ENCODE measurements at places on chromosomes 4 and X.

DNA sequence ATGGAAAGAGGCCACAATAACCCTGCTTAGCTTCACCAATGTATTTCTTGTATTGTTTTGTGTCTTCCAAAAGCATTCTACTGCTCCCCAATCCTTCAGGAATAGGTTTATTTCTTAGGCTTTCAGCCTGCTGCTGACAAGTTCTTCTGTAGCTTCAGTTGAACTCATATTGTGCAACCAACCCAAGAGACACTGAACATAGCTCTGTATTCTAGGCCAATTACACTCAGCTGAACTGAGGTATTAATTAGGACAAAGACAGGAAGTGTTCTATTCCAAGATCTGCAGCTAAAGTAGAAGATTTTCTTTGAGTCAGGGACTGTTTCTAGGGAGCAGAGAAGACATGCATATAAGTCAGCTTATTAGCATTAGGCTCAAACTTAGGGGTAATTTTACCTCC, 151.8 kb downstream of the LHFPL1 start:
- no peak for DNase-seq

DNA sequence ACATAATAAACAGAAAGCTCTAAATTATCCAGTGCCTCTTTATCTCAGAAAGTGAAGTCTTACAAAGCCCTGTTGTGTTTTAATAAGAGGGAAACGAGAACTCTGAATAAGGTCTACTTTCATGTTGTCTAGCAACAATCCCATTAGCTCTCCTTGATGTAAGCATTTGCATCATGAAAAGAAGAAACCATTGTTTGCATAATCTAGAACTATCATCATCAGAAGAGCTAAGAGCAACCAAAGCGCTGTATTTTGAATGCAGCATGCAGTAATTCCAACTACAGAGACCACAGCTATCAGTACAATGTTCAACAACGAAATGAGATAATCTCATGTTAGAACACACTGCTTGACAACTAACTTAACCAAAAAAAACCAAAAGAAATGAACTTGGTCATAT, 257.1 kb downstream of the CAMK2D start:
- no peak for DNase-seq

GRCh38 chr4:75429208-75429607, 85.0 kb downstream of the RCHY1 start:
- DNase-seq: no peak

DNA sequence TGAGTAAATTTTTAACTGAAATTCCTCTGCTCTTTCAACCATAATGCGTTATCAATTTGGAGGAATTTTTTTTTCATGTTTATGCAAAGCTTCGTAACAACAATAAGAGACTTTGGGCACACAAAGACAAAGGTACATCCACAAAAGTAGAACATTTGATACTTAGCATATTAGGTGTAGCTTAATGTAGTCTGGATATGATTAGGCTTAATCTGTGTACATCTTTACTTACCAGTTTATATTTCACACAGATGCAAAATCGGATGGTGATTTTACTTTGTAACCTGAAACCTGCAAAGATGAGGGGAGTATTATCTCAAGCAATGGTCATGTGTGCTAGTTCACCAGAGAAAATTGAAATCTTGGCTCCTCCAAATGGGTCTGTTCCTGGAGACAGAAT, 20.3 kb downstream of the AIMP1 start:
- no peak for DNase-seq

DNA sequence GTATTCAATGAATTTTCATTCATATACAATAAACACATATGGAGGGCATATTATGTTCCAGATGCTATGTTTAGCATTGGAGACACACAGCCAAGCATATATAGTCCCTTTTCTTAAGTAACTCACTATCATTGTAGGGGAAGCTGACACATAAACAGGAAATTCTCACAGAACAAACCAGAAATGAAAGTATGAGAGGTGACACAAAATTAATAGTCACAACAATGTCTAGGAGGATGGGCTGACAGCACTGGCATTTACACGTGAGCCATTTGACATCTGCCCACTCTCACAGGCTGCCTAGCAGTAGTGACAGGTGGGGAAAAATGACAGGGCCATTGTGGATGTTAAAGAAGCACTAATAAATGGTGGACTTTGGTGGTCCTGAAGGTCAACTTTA, 2.6 kb upstream of the CNOT6L start:
- DNase-seq: no peak

GRCh38 chrX:78800694-78801093, 53.2 kb downstream of the LPAR4 start:
- DNase-seq: no peak

GRCh38 chr4:53476232-53477037, 99.0 kb downstream of the FIP1L1 start:
- no peak for DNase-seq

- no peak for DNase-seq
Observed at GRCh38 chr4:7845493-7846128, 94.0 kb downstream of the AFAP1 start.

DNA sequence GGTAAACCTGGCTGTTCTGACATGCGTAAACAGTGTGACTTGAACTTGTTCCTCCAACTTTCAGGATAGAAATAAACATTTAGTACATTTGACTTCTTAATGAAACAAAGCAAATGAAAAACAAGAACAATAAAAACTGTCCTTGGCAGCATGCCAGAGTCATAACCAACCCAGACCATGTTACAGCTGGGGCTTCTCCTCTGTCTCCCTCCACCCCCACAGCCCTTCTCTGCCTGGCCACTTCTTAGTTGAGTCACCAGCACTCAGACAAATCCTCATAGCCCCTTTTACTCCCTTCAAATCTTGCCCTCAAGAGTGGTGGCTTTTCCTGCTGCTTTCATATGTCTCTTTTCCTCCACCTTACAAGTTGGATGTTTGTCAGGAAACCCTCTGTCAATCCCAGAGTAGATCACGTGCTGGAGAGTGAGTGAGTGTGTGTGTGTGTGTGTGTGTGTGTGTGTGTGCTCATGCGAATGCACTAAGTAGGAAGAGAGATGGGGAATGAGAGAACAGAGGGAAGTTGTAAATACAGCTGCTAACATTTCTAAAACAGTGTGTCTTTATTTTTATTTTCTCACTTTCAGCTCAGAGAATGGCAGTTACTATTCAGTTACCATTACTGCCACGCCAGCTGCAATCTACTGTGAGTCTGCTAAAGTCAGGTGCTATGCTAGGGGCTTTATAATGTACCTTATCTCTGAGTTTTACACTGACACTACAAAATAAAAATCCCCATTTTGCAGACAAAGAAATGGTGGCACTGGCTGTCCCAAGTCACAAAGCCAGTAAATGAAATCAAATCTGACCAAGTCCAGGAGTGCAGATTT, 15.0 kb downstream of the SCARB2 start:
- peak; percentile 60 for DNase-seq

- DNase-seq: no peak
Observed at GRCh38 chrX:79138658-79139241, 5.7 kb upstream of the GPR174 start.

GRCh38 chr4:48012824-48013223, 3.7 kb downstream of the CNGA1 start:
- DNase-seq: no peak

DNA sequence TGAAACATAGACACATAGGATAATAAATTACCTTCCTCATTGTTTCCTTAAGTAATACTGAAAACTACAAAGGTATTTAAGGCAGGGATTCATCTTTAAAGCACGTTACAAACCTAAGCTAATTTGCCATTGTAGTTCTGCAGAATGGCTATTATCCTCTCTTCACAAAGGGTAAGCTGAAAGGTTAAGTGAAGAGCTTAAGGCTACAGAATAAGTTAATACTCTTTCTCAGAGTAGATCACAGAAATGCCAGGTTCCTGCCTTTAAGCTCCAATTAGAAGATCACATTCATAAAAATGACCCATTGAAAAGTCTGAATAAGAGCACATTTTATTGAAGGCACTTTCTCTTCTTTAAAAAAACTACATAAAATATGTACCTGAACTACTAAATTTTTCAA, 42.1 kb upstream of the PRDM5 start:
- DNase-seq: no peak

GRCh38 chr4:138907174-138907573, 108.4 kb upstream of the NOCT start:
- no peak for DNase-seq

- DNase-seq: no peak
Observed at GRCh38 chr4:135485371-135485770, 1283.8 kb upstream of the PABPC4L start.

GRCh38 chr4:189765736-189766135, 174.9 kb upstream of the FRG1 start:
- DNase-seq: no peak

GRCh38 chr4:125519371-125520146, 204.8 kb downstream of the FAT4 start:
- no peak for DNase-seq

DNA sequence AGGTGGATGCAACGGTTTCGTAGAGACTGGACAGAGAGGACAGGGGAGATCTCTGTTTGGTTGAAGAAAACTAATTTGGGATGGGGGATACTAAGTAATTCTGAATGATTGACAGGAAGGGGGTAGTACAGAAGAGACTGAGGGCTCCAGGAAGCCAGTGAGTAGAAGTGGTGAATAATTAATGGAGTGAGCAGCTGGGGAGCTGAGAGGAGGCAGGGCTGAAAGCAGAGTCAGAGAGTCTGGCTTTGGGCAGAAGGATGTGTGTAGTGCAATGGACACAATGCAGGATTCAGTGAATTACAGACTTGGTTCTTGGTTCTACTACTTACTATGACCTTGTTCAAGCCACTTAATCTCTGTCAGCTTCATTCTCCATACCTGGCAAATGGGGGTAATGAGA, 161.7 kb downstream of the RBMX2 start:
- no peak for DNase-seq

DNA sequence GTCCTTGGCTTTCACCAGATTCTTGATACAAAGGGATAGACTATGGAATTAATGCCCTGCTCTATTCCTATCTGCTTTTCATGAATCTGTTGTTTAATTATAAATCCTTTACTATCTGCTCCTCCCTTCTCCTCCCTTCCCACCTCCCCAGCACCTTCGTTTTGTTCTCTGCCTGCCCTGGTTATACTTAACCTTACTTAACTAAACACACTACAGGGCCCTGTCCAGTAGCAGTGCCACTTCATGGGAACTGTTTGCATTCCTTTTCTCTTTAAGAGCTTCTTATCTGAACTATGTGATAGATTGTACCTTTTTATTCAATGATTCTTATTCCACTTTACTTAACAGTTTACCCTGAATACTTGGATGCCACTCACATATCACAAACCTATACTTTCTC, 830 bp downstream of the HOPX start:
- DNase-seq: no peak

DNA sequence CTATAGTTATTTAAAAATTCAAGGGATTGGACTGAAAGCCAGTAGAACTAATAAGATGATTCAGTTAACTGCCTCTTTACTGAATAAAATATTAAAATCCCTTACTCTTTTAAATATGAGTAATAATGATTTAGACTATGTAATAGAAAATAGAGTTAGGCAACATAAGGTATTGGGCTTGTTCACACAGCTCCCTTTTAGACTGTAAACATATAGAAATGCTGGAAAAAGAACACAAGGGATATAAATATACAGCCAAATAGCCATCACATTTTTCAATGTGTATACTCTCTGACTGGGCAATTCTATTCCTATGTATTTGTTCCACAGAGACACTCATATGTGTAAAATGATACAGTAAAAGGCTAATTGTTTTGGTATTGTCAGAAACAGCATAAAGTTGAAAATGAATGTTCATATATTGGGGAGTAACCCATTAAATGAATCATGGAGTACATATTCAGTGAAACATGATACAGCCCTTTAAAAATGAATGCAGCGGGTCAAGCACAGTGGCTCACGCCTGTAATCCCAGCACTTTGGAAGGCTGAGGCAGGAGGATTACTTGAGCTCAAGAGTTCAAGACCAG, 129.8 kb downstream of the TBC1D19 start:
- no peak for DNase-seq

- DNase-seq: no peak
Observed at GRCh38 chrX:45351478-45351877, 150.8 kb upstream of the DIPK2B start.

DNA sequence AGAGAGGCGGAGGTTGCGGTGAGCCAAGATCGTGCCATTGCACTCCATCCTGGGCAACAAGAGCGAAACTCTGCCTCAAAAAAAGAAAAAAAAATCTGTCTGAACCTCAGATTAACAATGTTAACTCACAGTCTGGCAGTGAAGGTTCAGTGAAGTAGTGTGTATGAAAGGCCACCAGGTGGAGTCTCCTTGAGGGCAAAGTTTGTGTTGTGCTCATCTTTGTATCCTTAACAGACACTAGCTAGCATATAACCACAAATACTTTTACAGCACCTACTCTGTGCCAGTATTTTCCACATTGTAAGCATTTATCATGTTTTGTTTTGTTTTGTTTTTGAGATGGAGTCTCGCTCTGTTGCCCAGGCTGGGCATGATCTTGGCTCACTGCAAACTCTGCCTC, 46.0 kb upstream of the MGST2 start:
- DNase-seq: no peak

- no peak for DNase-seq
Observed at GRCh38 chr4:54525602-54526001, 132.2 kb upstream of the KIT start.

GRCh38 chrX:152202886-152203285, 64.5 kb upstream of the MAGEA10 start:
- DNase-seq: no peak

DNA sequence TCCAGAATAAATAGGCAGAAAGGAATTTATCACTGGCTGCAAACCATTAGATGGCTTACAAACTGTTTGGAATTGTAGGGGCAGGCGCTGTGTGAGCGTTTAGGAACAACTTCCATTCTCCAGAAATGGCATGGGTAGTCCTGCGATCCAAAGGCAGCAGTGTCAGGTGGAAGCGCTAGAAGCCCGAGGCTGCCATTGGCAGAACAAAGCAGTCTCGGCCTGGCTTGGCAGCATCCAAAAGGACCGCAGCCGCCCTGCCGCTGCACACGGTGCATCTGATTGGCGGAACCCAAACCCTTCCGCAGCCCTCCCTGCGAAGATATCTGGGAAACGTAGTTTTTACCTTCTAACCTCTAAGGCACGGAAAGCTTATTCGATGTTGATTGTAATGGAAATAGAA, 23.6 kb upstream of the YTHDC1 start:
- DNase-seq: no peak

GRCh38 chr4:154946113-154946512, 165.0 kb downstream of the RBM46 start:
- DNase-seq: no peak

GRCh38 chrX:39915596-39915995, 182.2 kb downstream of the BCOR start:
- DNase-seq: no peak

DNA sequence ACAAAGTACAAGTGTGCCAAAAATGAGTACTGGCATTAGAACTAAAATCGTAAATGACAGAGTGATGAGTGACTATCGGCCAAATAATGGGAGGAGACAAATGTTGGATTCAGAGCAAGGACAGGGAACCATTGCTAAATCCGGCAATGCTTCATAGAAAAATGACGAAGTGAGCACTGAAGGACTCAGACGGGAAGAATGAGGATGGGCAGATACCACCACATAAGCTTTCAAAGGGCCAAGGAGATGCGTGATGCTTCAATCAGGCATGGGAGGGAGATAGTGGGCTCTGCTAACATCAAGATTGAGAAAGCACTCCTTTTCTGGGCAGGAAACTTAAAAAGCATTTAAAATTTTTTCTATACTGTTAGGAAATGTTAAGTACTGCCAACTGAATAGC, 21.6 kb downstream of the RBBP7 start:
- no peak for DNase-seq
